ENCODE measurements at places on chromosomes 12 and 14.

GRCh38 chr12:109675411-109675810 is 38.2 kb upstream of the FAM222A start:
- no peak for DNase-seq

DNA sequence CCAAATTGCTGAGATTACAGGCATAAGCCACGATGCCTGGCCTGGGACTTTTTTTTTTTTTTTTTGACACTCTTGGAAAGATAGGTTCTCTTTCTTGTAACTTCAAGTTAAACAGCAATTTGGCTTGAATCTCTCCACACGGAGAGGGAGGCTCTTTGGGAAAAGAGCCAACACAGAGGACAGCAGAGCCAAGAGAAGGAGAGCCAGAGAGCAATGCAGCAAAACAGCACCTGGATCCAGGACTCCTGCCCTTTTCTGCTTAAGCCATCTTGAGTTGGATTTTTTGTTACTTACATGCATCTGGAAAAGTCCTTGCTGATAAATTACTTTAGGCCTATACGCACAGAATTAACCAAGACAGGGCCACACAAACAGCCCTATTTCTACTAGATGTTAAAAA is 176.8 kb downstream of the APAF1 start:
- no peak for DNase-seq

- no peak for DNase-seq
Measured at GRCh38 chr12:104957719-104958000, 430 bp downstream of the SLC41A2 start.

- no peak for DNase-seq
Measured at GRCh38 chr14:64732536-64733120, 28.4 kb downstream of the PLEKHG3 start.

DNA sequence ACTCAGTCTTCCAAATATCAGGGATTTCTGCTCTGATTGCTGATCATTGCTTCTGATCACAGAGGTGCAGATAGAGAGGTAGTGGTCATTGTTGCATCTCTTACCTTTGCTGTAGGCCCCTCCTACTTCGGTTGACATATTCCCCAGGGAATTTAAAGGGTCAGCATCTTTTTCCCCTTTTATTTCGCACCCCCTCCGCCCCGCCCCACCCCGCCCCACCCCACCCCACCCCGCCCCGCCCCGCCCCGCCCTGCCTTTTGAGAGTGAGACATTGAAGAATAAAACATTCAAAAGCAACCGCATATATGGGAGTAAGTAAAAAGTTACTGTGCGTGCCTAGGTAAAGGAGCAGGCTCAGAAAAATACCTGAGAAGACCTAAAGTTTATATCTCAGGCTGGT is 463.9 kb downstream of the BTG1 start:
- no peak for DNase-seq

DNA sequence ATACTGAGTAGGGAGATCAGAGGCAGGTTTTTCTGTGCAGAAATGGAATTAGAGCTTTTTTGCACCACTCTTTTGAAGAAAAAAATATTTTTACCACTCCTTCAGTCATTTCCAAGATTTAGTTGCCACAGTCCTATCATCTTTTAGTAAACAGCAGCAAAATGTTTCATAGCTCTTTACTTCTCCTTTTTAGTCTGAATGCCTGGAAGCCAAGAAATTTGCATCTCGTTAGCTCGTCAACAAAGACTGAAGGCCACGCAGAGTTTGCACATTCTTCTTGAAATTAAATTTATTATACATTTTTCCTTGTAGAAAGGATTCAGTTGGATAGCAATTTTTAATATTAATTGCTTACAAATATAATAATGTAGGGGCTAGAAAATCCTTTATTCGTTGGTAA is 544.5 kb upstream of the ATP2B1 start:
- no peak for DNase-seq

DNA sequence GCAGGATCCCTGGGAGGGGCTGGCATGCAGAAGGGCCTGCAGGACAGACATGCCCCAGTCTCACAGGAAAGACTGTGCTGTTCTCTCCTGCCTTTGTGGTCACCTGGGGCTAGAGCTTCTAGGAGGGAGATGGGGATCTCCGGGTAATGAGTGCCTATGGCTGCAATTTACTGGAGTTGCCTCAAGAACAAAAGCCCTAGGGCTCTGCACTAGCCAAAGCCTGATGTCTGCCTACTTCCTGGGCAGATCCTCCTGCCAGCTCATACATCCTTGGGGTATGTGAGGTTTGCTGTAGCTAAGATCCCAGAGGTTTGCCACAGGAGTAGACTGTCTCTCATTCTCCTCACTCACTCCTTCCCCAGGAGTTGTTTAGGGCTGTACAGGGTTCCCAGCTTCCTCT is 106.9 kb upstream of the PPFIA2 start:
- no peak for DNase-seq

- no peak for DNase-seq
Measured at GRCh38 chr14:99648027-99648784, 3.3 kb downstream of the HHIPL1 start.
